ENCODE measurements at places on chromosomes 7 and 10.
A peak's percentile ranks its signal among the peaks of the same experiment; 100 is the strongest.

DNA sequence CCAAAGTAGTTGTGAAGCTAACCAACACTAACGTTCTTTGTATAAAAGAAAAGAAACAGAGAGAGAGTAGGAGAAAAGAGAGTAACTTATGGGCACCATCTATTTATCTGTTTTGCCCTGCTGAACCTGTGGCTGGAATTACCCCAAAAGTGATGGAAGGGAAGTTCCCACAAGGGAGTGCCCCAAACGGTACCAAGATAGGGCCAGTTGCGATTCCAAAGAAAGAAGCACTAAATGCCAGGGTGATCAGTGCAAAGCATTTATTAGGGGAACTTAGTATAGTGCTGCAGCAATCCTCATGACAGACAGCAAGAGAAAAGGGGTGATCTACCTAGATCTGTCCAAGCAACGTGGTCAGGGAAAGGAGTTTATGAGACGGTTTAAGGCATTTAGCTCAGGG lies 190.2 kb downstream of the SORCS3 start:
- no peak for DNase-seq

- no peak for DNase-seq
Observed at GRCh38 chr10:86940677-86941076, 16.7 kb downstream of the MMRN2 start.

GRCh38 chr10:60572511-60573194 lies 183.0 kb upstream of the ANK3 start:
- peak; percentile 66 for DNase-seq

GRCh38 chr10:28922127-28922526 lies 244.8 kb downstream of the BAMBI start:
- DNase-seq, result no peak

- DNase-seq, result no peak
Observed at GRCh38 chr7:132110692-132111091, 465.6 kb downstream of the PLXNA4 start.

DNA sequence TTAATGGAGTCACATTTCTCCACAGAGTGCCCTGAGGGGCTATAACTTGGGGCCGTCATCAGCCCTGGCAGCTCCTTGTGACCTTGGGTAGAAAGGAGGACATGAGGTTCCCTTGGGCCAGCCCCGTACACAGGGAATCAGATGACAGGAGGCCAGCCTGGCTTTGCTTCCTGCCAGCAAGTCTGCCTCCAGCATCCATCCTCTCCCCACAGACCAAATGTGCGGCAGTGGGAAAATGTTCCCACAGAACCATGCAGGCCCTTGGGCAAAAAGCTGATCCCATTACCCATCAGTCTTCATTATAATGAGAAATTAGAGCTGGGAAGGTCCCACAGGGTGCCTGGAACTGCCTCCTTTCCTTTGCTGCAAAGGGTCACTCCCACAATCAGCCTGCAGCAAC lies 908.3 kb downstream of the GRID1 start:
- no peak for DNase-seq

DNA sequence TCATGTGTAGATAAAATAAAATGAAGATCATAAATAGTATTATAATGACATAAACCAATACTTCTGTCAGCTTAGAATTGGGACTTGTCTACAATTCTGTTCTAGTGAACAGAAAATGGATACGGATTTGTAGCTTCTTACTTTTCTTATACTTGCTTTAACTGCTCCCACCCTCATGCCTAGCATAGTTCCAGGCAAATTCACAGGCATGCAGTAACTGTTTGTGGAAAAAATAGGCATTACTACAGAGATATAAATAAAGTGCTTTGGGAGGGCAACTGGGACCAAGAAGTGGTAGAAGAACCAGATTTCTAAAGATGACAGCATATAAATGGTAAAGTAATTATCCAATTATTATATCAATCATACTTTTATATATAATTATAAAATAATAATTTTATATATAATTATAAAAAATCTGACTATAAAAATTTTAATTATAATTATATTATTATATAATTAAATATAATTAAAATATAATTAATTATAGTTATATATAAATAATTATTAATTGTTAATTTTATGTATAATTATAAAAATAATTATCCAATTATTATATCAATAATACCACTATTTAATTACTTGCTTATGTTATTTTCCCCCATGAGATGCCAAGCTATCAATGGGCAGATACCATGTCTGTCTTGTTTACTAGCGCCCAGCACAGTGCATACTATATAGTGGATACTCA lies 144.1 kb downstream of the NOC3L start:
- DNase-seq, result no peak

DNA sequence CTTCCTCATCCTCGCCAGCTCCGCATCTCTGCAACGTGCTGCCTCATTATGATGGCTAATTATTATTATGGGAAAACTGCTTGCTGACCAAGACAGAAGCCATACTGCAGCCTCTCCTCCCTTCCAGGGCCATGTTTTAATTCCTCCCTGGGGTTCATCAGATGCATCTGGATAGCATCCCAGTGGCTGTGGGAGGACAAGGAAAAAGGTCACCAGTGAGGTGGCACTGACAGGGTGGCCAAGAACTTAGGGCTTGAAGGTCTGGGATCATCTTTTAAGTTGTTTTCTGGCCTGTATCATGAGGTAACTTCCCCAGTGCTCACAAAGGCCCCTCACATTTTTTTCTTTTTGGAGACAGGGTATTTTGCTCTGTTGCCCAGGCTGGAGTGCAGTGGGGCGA lies 39.6 kb downstream of the KCNH2 start:
- no peak for DNase-seq

- DNase-seq, result no peak
Observed at GRCh38 chr10:85098835-85099521, 770.6 kb downstream of the CCSER2 start.

DNA sequence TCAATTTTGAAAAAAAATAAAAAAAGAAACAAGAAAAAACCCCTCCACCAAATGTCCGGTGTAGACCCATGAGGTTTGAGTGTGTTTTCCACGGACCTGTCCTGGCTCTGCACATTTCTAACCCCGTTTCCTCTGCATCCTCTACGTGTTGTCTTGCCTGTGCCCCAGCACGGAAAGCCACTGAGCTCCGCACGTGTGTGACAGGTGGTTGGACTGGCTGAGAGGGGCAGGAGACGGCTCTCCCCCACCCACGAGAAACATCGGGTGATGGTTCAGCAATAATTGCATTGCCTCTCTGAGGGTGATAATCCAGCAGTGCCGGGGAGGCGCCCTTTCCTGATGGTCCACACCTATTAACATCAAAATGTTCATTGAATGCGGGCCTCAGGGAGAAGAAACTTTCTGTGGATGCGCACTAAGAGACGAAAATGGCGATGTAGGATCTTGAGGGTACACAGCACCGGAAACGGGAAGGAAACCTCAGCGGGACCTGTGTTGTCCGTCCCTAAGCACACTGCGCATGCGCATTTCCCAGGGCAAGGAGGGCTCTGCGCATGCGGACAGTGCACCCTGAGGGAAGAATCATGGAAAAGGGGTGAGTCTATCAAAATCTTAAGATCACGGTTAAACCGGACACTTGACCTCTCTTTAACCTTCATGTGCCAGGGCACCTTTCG lies 470.1 kb upstream of the ADARB2 start:
- no peak for DNase-seq

- DNase-seq, result no peak
Observed at GRCh38 chr10:33556103-33556502, 221.6 kb upstream of the NRP1 start.

DNA sequence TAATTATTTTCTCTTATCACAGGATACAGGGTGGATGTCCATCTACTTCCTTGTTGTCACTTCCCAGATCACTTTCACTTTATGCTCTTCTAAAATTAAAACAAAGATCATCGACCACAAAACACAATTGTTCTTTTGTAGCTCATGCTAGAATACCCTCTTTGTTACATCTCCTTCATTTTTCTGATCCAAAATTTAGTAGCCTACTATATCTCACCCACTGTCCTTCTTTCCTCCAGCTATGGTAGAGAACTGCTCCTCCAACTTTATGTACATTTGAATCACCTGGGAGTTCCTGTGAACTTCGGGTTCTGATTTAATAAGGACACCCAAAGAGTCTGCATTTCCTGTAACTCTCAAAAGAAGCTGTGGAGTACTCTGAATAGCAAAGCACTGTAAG lies 1.2 kb upstream of the AHR start:
- no peak for DNase-seq

DNA sequence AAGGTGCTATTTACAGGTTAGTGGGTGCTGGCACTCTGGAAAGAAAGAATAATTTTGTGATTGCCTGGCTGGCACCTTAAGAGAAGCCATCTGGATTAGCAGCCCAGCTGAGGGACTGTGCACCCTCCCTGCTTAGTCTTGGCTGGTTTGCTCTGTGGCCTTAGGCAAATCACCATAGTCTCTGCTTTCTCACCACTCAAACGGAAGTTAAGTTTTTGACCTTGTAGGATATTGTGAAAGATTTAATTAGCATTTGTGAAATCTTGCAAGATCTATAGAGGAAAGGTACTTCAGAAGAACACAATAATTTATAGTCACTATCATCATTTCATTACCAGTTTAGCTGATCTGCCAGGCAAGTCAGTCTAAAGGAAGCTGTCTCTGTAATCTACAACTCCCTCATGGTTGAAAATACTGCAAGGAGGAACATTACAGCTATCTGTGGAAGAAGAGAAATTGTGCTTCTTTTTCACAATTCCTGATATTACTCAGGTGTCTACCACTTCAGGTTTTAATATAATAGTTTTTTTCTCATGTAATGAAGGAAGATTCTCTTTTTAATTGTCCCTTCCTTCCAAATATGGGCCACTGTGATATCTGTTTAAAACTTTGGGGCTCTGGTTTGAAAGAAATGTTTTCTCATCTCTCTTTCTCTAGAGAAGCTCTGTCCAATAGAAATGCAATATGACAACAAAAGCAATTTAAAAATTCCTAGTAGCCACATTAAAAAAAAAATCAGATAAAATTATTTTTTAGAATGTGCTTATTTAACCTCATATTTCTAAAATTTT lies 219.6 kb downstream of the PTEN start:
- DNase-seq, result no peak

Data from skeletal muscle cell (primary cell).